ENCODE measurements at places on chromosomes 4 and X. TPM values are rescaled to one million over a fixed set of nuclear protein-coding genes. Genes with fewer than 3 reads are reported as not detected.

The AADAT gene
- not detected for total RNA-seq

DNA sequence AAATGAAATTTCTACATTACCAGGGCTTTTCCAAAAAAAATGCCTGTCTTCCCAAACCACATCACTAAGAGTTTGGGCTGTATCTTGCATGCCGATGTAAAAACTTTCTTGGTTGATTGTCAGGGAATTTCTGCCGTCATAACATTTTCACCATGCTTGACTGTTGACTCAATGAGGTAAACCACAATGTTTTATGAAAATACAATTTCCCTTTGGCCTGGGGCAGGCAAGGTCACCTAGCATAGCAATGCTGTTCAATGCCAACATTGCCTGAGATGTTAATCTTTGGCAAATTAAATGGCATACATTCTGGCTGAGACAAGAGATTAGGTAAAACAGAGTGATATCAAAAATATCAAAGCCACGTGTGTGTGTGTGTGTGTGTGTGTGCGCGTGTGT lies 137.1 kb upstream of the TBL1X start:
- no peaks in the 10 kb centered on the region for H3K36me3 ChIP-seq
- H3K27ac ChIP-seq, result no peak overlapping the region
- H3K27me3 ChIP-seq, result peaks cover 2% of the 10 kb centered on the region
- no peak for DNase-seq
- no peaks in the 10 kb centered on the region for H3K4me1 ChIP-seq
- H3K4me3 ChIP-seq, result no peak overlapping the region

- H3K27me3 ChIP-seq, result no peaks in the 10 kb centered on the region
- H3K4me1 ChIP-seq, result peaks cover 2% of the 10 kb centered on the region
- H3K4me3 ChIP-seq, result no peak overlapping the region
- no peak for DNase-seq
Observed at GRCh38 chrX:15465347-15465746, 27.8 kb downstream of the PIR start.

DNA sequence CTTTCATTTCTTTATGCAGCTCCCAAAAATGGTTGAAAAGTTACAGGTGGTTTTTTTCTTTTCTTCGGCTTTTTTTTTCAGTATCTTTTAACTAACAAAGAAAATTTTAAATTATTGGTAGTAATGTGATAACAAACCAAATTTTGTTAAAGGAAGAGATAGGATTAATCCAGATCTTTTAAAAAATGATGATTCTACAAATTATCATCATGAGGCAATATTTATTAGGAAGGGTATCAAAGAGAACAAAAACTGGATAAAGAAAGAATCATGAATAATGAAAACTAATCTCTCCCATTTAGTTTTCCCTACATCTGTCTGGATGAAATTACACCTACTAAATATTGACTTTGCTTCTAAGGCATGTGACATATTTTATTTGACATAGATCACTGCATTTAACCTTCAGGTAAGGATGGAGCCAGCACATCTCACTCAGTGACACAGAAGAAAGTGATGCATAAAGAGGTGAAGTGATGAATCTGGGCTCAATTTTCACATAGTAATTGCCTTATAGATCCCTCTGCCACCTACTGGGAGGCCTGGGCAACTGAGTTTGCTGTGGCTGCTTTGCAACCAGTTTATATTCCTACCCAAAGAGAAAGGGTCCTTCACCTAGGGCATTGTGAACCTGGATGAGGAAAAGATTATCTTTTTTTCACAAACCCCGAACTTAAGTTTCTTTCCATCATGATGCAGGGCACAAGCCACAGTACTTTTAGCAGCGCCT lies 155.6 kb downstream of the HNRNPD start:
- no peak overlapping the region for H3K27ac ChIP-seq
- H3K4me1 ChIP-seq, result peaks cover 7% of the 10 kb centered on the region
- no peak for DNase-seq
- H3K36me3 ChIP-seq, result no peaks in the 10 kb centered on the region
- H3K27me3 ChIP-seq, result peaks cover 11% of the 10 kb centered on the region

DNA sequence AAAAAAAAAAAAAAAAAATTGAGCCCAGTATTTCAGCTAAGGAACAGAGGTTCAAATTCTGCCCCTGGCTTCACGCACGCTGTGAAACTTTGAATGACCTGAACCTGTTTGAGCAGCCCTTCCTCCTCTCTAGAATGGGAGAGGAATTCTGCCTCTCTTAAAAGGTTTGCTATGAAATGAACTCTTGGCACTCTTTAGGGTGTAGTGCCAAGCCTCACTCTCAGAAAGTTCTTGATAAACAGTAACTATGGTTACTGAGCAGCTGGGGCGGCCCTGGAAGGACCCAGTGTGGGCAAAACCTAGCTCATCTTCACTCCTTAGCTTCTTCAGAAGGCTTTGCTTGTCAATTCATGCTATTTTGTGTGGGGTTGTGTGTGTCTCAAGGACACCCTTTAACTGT lies 73.7 kb downstream of the GEMIN8 start:
- H3K36me3 ChIP-seq, result no peaks in the 10 kb centered on the region
- peaks cover 4% of the 10 kb centered on the region for H3K27me3 ChIP-seq
- H3K4me3 ChIP-seq, result no peak overlapping the region

DNA sequence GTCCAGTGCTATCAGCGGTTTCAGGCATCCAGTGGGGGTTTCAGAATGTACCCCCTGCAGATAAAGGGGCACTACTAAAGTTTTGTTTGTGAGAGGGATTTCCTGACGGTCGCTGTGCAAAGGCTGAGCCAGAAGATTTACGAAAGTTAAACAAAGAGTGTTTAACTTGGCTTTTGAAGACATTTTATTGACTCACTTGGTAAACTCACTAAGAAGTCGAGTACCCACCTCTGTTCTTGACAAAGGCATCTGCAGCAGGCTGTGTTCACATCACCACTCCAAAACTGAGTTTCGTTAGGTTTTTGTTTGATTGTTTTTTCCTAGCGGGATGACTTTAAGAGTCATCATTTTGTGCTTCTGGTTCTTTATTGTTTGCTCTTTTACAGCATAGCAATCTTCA lies 143.9 kb upstream of the TBL1X start:
- DNase-seq, result no peak
- peaks cover 9% of the 10 kb centered on the region for H3K4me1 ChIP-seq
- H3K27ac ChIP-seq, result no peak overlapping the region
- no peaks in the 10 kb centered on the region for H3K27me3 ChIP-seq
- H3K36me3 ChIP-seq, result no peaks in the 10 kb centered on the region
- H3K4me3 ChIP-seq, result no peak overlapping the region
